Vagina (tissue), 2 donors: ENCODE measurements at places on chromosomes 16 and 17.
A peak's percentile ranks its signal among the peaks of the same experiment; 100 is the strongest.

- DNase-seq = no peak
Measured at GRCh38 chr17:62178579-62178978, 113.5 kb upstream of the MED13 start.

DNA sequence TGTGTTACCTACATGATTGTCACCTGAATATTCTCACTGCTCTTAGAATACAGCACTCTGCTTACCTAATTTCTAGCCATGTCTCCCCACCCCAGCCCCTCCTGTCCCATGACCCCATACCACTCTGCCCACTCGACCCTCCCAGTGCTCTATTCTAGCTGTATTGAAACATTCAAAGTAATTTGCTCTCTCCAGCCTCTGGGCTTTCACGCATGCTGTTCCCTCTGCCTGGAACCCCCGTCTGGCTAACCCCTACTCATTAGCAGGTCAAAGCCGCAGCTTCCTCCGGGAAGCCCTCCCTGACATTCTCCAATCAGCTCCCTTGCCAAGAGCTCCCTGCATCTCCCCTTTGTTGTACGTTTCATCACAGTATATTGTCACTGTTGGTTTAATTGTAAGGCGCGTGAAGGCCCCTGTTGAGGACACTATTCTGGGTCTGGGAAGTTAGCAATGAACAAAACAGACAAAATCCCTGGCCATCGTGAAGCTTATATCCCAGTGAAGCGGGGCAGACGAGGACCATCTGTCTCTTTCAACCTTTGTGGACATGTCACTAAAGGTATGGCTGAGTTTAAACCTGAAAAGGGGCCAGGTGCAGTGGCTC, 72.3 kb upstream of the LHX1 start:
- DNase-seq = no peak

DNA sequence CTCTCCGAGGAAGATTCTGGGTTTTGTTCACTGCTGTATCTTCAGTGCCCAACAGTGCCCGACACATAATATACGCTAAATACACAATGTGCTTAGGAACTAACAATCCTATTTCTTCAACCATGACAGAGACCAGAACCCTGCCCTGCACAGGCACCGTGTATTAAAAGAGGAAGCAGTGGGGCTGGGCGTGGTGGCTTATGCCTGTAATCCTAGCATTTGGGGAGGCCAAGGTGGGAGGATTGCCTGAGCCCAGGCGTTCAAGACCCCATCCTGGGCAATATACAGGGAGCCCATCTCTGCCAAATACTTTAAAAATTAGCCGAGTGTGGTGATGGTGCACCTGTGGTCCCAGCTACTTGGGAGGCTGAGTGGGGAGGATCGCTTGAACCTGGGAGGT, 19.3 kb downstream of the ARL2BP start:
- no peak for DNase-seq

DNA sequence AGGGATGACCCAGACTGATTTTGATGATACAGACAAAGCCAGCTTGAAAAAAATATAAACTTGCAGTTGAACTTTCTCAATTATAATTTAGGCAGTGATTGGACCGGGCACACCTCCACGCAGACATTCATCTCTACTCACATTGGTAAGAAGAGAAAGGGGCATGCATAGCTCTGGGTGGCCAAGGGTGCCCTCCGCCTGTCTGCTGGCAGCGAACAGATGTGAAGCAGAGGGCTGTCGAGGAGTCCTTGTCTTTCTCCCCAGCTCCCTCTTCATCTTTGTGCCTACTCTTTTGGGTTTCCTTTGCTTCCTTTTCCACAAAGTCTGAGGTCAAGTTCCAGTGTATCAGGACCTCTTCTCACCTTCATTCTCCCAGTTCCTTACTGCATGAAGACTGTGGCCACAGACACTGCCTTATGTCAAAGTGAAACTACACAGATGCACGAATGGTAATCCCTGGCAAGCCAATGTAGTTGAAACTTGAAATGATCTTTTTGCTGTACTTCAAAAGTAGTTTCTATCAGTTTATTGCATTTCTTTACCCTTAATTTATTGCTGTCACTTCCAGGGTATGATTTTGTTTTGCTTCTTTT, 343.7 kb upstream of the SOX9 start:
- DNase-seq = no peak

DNA sequence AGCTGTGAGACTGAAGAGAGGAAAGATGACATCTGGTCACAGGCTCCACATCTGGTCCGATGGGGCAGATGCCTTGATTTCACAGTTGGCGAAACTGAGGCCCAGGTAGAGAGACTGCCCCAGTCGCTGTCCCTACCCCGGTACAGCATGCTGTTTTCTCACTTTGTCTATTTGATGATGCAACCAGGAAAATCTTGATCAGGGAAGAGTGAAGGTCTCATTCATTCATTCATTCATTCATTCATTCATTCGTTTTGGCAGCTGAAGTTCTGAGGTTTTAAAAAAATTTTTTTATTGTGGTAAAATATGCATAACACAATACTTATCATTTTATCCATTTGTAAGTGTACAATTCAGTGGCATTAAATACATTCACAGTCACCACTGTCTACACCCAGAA, 19.7 kb downstream of the CMIP start:
- DNase-seq = no peak

DNA sequence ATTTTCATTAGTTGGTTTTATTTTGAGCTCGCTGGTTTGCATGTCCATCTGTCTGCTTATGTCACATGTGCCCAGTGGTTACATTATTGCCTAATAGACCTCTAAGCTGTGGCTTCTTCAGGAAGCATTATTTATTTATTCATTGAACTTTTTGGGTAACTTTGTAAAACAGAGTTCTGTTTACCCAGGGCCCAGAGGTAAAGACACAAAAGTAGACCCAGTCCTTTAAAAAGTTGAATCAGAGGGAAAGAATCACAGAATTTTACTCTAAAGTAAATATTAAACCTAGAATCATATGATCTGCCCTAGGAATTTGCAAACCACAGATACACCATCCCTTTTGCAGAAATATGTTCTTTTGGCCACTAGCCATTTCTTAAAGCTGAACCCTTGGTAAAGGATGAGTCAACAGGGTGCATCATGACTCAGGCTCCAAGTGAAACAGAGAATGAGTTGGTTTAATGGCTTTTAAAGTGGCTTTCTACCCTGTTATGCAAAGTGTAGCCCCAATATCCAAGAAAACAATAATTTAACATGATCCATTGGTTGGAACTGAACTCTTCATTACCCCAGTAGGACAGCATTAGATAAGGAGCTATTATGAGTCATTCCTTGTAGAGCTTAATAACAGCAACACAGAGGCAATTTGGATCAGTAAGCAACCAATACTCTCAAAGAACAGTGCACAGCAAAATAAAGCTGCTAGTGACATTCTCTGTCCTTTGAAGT, 236.3 kb downstream of the KCNJ2 start:
- DNase-seq = no peak

- no peak for DNase-seq
Measured at GRCh38 chr16:78142788-78143187, 43.3 kb downstream of the WWOX start.

GRCh38 chr16:22694887-22695382, 119.0 kb upstream of the HS3ST2 start:
- DNase-seq = no peak

DNA sequence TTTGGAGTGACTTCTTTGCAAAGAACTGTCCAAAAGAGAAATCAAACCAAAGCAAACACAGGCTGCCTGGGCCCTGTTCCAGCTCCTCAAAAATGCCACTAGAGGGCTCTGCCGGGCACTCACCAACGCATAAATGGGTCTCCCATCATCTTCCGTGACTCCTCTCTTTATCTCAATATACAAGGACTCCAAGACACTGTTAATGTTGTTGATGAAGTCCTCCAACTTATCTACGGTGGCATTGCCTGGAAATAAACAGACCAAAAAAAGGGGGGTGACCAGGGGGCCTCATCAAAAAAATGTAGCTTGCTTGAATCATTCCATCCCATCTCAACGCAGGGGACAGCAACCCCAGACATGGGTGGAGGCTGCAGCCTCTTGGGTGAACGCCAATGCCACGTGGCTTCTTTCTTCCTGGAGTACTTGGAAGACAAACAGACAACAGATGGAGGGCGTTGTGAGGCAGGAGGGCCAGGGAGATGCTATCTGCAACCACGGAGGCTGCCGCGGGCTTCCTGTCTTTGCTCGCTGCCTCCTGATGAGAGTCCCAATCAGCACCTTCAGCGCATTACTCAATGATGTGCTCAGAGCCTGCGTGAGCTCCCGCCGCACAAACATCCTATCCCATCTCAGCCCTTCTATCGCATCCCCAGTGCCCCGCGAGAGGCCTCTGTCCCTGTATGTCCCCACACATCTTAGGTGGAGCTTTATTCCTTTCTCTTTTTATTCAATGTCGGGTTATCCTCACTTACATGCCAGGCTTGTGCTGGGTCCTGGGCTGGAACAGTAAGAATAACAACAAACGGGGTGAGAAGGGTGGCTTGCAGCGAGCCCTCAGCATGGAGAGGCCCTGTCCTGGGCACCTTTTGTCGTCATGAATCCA, 32.0 kb downstream of the KDM8 start:
- no peak for DNase-seq

DNA sequence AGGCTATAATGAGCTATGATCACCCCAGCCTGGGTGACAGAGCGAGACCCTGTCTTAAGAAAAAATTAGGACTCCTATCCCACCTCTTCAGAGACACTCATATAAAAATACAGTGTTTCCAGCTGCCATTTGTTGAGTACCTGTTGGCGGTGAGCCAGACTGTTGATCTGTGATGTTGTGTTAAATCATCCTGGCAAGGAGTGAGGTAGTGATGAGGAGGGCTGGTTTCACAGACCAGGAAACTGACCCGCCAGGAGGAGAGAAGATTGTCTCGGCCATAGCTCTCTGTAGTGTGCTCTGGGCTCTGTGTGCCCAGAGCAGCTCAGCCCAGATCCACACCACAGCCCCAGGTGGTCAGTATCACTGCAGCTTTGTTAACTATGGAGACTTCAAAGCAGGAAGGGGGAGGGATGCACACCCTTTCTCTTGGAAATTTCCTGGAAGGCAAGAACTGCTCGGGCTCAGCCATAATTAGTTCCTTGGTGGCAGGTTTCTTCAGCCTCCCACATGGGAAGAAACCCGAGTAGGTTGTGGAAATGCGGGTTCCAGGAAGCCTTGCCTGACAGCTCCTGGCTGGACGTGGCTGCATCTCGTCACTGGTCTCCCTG, 343.0 kb downstream of the SNX29 start:
- DNase-seq = no peak

- DNase-seq = no peak
Measured at GRCh38 chr16:58001781-58002415, 691 bp downstream of the USB1 start.

DNA sequence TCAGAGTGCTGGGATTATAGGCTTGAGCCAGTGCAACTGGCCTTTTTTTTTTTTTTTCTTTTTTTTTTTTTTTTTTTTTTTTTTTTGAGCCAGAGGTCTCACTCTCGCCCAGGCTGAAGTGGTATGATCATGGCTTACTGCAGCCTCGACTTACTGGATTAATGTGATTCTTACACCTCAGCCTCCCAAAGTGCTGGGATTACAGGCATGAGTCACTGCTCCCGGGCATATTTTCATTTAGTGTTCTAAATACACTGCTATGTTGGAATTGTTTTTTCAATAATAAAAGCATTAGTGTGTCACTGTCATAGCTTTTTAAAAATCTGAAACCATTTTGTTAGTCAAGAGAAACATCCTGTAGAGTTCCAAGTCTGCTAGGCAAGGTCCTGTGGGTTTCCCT, 40.3 kb downstream of the NDE1 start:
- no peak for DNase-seq

GRCh38 chr16:64841071-64841470, 280.8 kb downstream of the CDH11 start:
- no peak for DNase-seq

- no peak for DNase-seq
Measured at GRCh38 chr17:79609673-79610645, 892 bp downstream of the RBFOX3 start.

- no peak for DNase-seq
Measured at GRCh38 chr17:3534881-3535252, 22.7 kb downstream of the TRPV3 start.

DNA sequence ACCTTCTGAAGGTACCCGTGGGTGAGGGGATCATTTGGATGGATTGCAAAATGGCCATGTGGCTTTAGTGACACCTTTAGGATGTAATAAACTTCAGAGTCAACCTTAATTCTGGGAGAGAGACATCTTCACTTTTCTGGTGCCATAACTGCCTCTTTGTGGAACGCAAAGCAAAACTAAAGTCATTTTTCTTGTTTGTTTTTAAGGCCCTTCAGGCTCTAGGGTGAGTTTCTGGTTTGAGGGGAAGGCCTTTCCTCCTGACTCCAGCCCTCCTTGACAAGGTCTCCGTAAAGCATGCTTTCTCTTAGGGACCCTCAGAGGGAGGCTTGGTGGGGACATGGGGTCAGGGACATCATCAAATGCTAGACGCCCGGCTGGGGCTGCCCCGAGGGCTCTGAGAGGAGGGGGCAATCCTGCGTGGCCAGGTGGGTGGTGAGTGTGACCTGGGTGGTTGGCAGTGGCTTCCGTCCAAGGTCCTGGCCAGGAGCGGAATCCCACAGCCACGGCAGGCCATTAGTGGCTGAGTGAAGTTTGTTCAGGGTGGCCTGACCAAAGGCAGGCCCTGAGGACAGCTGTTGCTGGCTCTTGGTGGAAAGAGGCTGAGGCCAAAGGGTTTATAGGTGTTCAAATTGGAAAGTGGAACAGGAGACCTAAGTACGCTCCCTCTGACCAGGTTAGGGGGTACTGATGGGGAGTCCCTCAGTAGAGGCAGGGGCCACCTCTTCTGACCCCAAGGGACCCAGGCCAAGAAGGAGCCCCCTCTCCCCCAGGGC, 112.2 kb downstream of the METRNL start:
- peak; percentile 83 for DNase-seq

DNA sequence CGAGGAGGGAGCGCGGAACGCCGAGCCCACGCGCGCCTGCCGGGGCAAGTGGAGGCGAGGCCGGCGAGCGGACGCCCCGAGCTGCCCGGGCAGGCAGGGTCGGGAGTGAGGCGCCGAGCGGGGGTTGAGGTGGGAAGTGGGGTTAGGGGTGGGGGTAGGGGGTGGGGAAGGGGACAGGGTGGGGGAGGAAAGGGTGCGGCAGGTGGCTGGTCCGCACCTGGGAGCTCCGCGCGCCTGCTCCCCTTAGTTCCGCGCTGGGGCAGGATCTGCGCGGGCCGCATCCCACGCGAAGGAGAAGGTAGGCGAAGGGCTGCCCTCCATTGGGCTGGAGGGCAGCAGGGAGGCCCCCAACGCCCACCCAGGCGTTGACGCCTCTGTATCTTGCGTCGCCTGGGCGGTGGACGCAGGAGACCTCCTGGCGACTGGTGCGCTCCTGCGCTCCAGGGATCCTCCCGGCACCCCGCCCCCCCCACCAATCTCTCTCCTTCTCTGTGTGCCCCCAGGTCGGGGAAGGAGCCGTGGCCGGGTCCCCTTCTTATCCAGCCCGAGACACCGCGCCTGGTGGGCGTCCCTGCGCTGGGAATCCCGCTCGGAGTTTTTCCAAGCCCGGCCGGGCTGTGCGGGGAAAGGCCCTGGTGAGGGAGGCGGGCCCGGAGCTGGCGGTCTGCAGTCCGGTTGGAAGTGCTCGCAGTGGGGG, 51.3 kb upstream of the AMZ2 start:
- no peak for DNase-seq

GRCh38 chr16:28492511-28492910, 637 bp upstream of the CLN3 start:
- DNase-seq = no peak
